ENCODE measurements at places on chromosomes 13 and 19. TPM values are rescaled to one million over a fixed set of nuclear protein-coding genes. Genes with fewer than 3 reads are reported as not detected.

Gene FOXO1
- 24.8 TPM for total RNA-seq

Gene KLF1
- total RNA-seq: 3.1 TPM

Gene MPHOSPH8
- 25.3 TPM for total RNA-seq

Gene ZNF296
- not detected for total RNA-seq

Gene BORCS8
- 15.4 TPM for total RNA-seq

Gene PNMA8A
- total RNA-seq: 10.4 TPM

Gene PEX11G
- not detected for total RNA-seq

Gene IL11
- total RNA-seq: 12.0 TPM

Gene GFY
- total RNA-seq: not detected

Gene FUT3
- total RNA-seq: 4.8 TPM

Gene RPS15
- 212 TPM for total RNA-seq

Gene KIR3DL1
- total RNA-seq: 1.7 TPM

Gene PCDH17
- 1.7 TPM for total RNA-seq

- DNase-seq: no peak
Observed at GRCh38 chr13:32107474-32107873, 75.9 kb downstream of the FRY start.

- no peak for DNase-seq
Observed at GRCh38 chr19:50909240-50910070, 1.7 kb downstream of the KLK4 start.

- no peak for DNase-seq
Observed at GRCh38 chr13:71149498-71150363, 717.3 kb downstream of the DACH1 start.

DNA sequence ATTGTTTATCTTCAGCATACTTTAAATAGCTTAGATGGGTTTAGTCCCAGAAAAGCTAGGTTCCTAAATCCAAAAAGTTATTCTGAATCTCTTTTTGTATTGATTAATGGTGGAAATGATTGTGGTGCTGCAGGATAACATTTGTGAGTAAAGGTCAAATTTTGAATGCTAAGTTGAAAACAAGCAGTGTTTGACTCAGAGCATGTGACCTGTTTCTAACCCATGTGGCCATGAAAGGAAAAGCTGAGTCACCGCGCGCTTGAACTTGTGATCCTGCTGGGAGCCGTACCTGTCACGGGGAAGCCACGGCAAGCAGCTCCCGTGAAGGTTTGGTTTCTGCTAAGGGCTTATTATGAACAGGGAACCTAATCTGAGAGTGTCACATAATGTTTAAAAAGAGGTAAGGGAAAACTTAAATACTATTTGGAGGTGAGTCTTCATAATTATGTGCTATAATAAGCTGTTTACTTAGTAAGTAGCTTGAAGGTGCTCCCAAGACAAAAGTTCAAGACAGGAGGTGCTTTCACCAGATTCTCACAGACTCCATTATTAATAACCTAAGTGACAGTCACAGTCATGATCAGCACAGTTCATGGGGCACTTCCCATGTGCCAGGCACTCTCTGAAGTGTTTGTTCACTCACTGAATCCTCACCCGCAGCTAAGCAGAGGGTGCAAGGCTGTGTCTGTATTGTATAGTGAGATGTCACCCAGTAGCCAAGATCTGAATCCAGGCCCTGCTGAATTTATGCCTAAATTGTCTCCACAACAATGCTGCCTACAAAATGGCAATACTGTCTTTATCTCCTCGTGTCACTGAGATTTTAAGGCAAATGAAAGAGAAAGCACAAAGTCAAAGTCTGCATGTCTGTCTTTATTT, 286.5 kb downstream of the MYO16 start:
- DNase-seq: peak; percentile 29

DNA sequence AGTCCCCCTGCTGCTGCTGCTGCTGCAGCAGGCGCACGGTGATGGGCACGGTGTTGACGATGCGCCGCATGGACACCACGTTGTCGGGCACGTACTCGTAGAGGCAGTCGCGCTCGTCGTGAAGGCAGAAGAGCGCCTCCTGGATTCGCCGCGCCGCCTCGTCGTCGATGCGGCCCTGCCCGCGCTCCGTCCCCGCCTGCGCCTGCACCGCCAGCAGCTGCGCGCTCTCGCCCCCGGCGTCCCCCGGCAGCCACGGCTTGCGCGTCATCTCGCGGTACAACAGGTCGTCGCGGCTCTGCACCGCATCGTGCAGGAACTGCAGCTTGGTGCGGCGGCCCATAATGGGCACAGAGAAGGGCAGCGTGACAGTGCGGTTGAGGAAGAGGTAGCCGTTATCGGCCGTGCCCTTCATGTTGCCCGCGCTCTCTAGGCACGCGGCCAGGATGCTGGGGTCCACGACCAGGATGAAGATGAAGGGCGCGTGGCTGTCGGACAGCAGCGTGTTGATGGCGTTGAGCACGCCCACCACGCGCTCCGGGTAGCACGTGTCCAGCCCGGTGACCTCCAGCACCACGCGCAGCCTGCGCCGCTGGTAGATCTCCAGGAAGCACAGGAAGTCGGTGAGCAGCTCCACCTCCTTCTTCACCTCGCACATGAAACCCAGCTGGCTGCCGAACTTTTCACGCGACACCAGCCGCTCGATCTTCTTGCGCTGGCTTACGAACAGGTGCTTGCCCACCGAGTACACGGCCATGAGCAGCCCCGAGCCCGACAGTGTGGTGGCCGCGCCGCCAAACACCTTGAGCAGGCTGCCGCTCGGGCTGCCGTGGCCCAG, 8.1 kb downstream of the NKPD1 start:
- DNase-seq: peak; percentile 28

DNA sequence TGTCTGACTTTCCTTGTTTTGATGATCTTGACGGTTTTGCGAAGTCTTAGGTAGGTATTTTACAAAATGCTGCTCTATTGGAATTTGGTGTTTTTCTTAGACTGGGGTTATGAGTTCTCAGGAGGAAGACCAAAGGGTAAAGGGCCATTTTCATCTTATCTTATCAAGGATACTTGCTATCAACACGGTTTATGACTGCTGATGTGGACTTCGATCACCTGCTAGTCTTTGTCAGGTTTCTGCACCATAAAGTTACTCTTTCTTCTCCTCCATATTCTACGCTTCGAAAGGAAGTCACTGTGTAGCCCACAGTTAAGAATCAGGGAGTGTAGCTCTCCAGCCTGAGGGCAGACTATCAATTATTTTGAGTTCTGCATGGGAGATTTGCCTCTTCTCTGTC, 7.4 kb upstream of the CEBPG start:
- DNase-seq: no peak

DNA sequence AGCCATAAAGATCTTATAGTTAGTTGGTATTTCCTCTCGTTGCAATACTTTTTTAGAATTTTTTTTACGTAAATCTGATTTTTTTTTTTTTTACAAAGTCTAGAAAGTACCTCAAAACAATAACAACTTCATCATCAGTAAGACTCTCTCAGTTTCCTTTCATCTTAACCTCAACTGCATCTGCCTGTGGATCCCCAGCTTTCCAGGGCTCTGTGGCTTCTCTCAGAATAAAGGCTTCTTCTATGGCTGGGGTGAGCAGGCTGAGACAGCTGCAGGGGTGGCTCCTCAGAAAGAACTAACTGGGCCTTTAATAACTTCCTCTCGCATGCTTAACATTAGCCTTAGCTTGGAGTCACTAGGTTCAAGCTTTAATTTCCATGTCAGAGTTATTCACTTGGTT, 4.2 kb downstream of the ZNF506 start:
- no peak for DNase-seq

GRCh38 chr13:105341758-105342157, 1193.7 kb downstream of the EFNB2 start:
- no peak for DNase-seq

GRCh38 chr13:72164811-72165210, 297.8 kb upstream of the DACH1 start:
- no peak for DNase-seq

DNA sequence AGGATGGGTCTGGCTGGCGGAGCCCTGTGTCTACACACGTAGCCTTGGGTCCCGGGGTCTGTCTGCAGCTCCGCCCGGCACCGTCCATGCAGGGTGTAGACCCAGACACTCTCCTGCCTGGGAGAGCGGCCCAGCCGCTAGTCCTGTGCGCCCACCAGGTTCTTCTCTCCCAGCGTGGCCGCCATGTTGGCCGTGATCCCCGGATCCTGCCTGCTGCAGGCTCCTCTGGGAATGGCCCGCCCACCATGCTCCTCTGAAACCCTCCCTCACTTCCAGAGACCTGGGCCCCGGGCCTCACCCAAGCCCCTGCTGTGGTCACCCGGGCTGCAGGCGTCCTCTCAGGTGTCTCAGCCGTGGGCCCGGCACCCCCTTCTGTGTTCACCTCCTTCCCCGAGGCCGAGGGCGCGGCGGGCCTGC, 57.7 kb upstream of the MCF2L start:
- DNase-seq: no peak

GRCh38 chr13:113373811-113374485, 10.0 kb upstream of the GRTP1 start:
- DNase-seq: no peak

DNA sequence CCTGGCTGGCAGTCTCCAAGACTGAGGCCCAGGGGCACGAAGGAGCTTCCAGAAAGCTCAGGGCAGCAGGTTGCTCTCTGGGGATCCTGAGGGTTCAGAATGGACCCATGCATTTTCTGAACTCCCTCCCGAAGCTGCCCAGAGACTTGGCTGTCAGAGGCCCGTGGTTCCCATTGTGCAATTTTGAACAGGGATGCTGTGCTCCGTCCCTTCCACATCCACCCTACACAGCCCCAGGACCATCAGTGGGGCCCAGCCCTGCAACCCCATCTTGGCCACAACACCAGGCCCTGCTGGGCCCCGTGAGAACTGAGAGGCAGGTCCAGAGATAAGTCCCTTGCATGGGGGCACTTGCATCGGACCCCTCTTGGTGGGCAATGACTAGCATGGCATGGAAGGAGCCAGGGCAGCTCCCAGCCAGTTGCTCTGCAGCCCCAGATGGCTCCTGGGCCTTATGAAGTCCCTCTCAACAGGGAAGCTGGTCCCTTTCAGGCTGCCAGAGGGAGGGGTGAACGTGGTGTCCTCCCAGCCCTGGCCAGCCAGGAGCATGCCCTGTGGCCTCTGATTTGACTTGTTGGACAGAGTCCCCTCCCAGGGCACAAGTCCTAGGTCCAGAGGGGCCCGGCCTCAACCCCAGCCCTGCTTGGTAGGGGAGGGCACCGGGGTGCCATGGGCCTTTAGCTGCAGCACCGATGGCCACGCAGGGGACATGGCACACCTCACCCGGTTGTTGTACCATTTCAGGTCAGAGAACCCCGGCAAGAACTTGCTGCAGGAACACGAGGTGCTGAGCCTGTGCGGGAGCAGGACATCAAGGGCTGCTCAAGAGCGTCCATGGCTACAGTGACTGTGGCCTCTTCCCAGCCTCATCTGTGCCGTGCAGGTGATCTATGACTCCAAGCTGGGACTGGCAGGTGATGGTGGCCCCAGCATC, 17.3 kb upstream of the ZNF14 start:
- no peak for DNase-seq

- peak; percentile 26 for DNase-seq
Observed at GRCh38 chr19:18789883-18790565, 1.1 kb downstream of the COMP start.

DNA sequence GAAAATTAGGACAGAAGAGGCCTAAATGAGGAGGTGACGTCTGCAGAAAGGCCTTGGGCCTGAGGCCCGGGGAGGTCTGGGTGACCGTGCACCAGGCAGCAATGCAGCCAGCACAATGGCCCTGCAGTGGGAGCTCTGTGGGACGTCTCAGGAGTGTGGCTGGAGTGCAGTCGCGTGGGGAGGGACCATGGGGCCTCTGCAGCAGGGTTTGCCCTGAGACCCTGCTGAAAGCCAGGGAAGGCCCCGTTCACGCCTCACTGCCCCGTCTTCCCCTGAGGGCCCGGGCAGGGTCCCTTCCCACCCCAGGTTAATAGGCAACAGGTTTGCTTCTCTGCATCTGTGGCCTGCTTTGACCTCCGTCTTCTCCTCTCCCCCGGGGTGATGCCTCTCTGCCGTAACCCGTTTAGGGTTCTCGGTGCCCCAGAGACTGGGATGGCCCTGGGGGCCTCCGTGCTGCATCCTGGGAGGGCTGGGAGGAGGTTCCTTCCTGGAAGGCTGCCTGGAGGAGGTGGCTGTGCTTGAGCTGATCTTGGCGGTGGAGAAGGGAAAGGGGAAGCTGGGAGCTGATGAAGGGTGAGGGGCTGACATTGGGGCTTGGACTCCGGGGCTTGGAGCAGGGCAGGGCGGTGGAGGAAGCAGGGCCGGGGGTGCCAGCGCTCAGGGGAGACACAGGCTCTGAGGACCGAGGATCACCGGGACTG, 9.7 kb downstream of the PALM start:
- no peak for DNase-seq

DNA sequence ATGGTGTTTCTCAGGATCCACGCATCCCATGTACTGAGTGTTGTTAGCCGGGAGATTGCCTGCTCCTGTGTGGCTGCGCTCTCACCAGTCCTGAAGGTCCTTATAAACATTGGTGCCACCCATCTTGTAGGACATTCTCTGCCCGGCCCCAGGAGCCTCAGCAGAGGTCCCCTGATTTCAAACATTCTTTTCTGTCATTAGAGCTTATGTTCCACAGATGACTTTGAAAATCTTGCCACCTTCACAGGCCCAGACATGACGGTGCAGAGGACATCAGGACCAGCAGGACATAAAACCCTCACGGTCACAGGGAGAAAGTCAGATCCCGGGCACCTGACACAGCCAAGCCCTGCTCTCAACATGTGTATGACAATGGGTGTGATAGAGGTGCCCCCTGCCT, 33.2 kb upstream of the PEPD start:
- no peak for DNase-seq

DNA sequence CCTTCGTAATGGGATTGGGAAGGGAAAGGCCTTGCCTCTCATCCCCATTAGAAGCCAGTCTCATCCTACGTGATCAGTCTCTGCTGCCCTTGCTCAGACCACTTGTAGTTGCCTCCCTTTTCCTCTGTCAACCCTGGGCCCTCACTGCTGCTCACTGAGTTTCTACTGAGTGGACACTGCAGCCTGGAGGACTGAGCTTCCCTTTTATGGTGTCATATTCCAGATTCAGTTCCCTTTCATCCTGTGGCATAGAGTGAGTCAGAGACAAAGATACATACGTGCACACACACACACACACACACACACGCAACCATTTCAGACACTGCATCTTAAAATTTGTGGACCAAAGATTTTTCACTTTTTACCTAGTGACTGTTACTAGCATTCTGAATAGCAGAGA, 56.6 kb downstream of the COG3 start:
- peak; percentile 34 for DNase-seq

GRCh38 chr19:19211499-19212420, at the start of gene NCAN:
TSS of gene NCAN (plus strand) at chr19:19211958. CDS start at chr19:19216954, 4,996 bp downstream.
- DNase-seq: no peak

DNA sequence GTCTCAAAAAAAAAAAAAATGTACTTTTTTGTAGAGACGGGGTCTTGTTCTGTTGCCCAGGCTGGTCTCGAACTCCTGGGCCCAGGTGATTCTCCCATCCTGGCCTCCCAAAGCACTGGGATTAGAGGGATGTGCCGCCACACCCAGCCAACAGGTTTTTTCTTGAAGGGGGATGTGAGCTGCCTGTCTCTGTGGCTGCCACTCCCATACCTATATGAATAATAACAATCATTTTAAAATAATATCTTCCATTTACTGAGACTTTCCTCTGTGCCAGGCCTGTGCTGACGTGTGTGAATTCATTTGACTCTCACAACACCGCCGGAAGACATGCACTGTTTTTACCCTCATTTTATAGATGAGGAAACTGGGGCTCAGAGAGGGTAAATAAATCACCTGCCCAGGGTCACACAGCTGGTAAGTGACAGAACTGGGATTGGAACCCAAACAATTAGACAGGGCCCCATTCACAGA, 7.2 kb upstream of the BCL3 start:
- DNase-seq: peak; percentile 52

- DNase-seq: no peak
Observed at GRCh38 chr13:45473627-45474026, 8.9 kb downstream of the COG3 start.
